ENCODE measurements at places on chromosomes 1 and 21. TPM values are rescaled to one million over a fixed set of nuclear protein-coding genes. Genes with fewer than 3 reads are reported as not detected.
A peak's percentile ranks its signal among the peaks of the same experiment; 100 is the strongest.

The REN gene
- total RNA-seq: not detected

- no peak for ATAC-seq
Observed at GRCh38 chr1:212595229-212595628, 13.3 kb upstream of the ATF3 start.

GRCh38 chr1:214439352-214440119, 111.9 kb downstream of the PTPN14 start:
- peak; percentile 86 for ATAC-seq

DNA sequence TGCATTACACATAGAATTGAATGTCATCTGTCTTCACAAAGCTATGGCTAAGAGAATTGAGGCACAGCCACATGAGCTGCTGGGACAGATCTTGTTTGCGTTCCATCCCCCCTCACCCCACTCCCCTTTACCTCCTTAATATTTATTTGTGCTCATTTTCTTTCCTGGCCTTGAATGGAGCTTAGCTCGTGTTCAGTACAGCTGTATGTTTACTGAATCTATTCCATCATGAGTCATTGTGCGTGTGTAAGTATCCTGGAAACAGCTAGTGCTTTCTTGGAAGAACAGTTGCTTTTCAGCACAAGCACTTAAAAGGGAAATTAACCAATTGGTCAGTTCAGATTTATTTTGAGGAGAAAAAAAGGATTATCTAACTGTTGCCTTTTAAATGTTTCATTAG, 14.7 kb downstream of the PROX1 start:
- ATAC-seq: no peak

The LEPR gene
- total RNA-seq: 4.6 TPM

DNA sequence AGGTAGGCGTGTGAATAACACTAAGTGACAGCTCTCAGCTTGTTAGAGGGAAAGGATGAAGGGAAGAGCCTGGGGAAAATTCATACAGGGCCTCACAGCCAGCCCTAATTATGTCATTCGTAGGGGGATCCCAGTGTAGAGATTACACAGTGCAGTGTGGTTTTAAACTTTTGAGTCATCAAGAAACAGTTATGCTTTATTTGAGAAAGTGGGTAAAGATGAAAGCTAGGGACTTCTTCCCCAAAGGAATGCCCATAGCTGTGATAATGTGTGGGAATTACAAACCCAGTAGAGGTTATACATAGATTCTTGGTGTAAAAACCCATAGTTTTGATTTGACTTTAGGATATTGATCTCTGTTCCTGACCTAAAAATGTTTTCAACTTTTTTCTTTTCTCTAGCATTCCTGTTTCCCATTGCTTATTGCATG, 1.9 kb downstream of the TTF2 start:
- ATAC-seq: peak; percentile 55

GRCh38 chr1:215290018-215290417, 207.5 kb downstream of the KCNK2 start:
- no peak for ATAC-seq

DNA sequence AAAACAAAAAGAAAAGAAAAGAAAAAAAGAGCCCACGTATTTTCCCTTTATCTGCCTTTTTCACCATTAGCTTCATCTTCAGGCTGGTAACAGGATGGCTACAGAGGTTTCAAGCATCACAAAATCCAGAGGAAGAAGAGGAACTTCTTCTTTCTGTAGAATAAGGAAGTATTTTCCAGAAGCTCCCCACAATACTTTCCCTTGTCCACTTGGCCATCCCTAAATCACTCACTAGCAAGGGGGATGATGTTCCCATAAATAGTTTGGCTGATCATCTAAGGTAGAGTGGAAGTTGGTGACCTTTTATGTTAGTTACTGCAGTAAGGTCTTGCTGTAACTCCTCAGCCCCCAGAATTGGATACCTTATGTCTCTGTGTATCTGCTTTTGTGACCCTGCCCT, 45.1 kb upstream of the RNF11 start:
- no peak for ATAC-seq

DNA sequence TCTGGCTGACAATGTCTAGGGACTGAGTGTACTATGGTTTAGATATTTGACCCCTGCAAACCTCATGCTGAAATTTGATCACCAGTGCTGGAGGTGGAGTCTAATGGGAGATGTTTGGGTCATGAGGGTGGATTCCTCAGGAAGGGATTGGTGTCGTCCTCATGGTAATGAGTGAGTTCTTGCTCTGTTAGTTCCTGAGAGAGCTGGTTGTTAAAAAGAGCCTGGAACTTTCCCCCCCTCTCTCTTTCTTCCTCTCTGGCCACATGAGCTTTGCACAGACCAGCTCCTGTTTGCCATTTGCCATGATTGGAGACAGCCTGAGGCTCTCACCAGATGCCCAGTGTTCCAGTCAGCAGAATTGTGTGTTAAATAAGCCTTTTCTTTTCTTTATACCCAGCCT, 36.6 kb upstream of the CNIH3 start:
- ATAC-seq: no peak

- no peak for ATAC-seq
Observed at GRCh38 chr1:231186356-231187115, 24.7 kb downstream of the TRIM67 start.

The TESK2 gene
- 2.7 TPM for total RNA-seq

The METTL18 gene
- 10.4 TPM for total RNA-seq

DNA sequence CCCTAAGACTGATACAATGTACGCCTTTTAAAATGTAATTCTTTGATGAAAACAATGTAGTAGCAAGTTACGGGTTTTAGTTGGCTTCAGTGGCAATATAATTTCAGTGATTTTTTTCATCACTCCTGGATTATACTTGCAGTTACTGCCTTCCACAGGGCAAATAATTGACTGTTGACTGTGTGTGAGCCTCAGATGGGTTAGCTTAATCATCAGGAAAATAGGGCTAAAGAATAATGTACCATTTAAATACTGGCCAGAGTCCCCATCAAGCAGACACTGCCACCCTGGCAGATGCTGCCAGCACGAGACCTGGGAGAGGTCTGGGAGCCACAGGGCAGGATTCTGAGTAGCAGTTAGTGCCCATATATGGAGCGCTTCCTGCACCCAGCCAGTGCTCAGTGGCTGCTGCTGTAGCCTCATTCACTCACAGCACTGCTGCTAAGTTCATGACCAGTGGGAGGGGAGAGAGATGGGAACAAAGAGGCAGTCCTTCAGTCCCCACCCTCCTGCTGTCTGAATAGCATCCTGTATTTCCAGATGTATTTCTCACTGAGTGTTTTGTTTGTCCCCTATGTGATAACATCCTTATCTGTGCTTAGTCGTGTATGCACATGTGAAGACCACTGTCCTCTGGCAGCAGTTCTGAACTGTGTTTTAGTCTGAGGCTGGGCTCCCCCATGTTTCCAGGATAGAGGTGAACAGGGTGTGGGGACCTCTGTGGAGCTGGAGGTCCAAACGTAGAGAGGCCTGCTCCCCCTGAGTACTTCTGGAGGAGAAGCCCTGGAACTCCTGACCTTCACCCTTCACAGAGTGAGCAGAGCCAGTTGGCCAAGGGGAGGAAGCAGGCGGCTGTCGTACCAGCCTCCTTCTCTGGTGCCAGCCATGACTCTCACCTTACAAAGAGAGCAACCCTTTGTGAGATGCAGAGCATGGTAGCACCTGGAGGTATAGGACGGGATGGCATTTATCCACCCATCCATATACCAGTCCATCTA, 80.4 kb downstream of the ADARB1 start:
- peak; percentile 70 for ATAC-seq

GRCh38 chr1:42931108-42931539, 27.5 kb downstream of the SLC2A1 start:
- peak; percentile 35 for ATAC-seq

DNA sequence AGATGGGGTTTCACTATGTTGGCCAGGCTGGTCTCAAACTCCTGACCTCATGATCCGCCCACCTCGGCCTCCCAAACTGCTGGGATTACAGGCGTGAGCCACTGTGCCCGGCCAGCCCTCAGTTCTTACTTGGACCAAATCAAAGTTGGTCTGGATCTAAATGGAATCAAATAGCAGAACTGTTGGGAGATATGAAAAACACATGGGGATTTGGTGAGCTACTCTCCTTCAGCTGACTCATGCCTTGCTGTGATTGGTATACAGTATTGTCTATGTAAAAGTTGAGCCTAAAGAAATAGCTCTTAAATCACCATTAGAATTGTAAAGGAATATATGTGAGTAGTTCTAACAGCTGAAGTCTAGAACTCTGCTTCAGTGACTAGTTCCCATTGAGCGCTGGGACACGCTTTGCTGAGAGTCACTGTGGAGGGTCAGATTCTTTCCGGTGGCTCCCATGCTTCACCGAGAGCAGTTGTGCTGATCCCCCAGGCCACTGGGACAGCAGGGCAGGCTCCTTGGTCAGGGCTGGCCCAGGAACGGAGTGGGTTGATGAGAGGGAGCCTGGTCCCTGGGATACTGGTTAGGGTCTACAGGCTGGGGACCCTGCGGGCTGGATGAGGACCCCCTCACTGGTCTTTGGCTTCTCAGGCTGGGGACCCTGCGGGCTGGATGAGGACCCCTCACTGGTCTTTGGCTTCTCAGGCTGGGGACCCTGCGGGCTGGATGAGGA, 14.0 kb downstream of the PKNOX1 start:
- ATAC-seq: no peak

DNA sequence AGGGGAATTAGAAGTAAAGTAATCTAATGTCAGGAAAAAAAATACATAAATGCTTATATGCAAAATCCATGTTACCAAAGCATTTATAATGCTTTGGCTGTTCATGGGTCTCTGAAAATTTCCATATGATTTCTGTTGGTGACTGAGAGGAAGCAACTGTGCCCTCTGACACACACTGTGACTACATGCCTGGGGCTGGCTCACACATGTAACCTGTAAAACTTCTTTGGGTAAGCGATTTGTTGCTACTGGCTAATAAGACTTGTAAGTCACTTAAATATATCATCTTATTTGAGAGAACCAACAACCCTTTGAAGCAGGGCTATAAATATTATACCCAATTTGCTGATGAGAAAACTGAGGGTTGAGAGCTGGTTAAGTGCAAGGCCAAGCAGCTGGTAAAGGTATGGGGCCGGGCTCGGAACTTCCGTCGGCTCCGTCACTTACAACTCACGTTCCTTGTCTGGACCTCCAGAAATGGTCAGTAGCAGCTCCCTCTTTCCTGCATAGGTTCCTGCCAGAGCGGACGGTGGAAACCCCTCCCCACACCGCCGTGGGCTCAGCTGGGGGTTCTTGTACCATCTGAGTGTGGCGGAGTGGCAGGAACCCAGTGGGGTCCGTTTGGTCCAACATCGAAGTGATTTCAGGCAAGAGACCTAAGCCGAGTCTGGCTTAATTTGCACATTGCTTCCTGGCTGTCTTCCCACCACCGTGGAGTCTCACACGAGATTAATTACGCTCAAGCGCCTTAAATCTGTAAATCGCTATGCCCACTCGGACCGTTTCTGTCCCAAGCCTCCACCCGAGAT, 714 bp downstream of the DFFA start:
- ATAC-seq: no peak

The S100A7 gene
- total RNA-seq: not detected

GRCh38 chr1:107496002-107496401, 355.2 kb downstream of the NTNG1 start:
- ATAC-seq: no peak

- no peak for ATAC-seq
Observed at GRCh38 chr1:248913933-248914332, 7.9 kb downstream of the PGBD2 start.

DNA sequence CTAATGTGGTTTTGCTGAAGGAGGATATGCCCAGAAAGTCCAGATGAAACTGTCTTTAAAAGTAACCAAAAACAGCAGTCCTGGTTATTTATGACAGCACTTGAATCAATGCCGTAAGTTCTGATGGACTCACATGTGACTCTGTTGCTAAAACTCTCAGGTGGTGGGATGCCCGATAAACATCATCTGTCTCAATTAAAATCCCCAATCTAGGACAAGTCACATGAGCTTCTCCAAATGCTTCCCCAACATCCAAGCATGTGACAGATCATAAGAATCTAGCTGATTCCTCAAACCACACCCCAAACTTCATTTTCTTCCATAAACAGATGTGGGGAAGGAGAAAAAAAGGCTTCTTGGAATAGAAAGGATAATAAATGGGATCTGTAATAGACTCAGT, 786 bp upstream of the CTSK start:
- no peak for ATAC-seq

The FCAMR gene
- not detected for total RNA-seq

The CLDN14 gene
- total RNA-seq: 0.69 TPM

DNA sequence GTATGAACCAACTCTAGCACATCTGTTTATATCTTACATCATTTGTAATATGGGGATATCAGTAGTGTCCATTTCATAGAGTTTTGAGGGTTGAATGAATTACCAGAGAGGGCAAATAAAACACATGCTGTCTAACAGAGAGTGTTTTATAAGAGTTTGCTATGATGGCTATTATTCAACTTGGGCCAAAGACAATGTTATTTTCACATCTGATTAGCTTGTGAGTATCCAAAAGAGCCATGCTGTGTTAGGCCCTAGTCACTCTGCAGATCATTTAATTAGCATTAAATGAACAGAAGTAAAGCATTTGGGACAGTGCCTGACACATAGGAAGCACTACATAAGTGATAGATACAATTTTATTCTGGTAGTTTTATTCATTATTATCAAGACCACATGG, 4.2 kb upstream of the RNF11 start:
- no peak for ATAC-seq

The HSD3B2 gene
- total RNA-seq: not detected

The CYP4Z1 gene
- not detected for total RNA-seq

- no peak for ATAC-seq
Observed at GRCh38 chr1:2554621-2555387, 1.4 kb upstream of the TNFRSF14 start.

The FCER1G gene
- 1.1 TPM for total RNA-seq

The IL19 gene
- not detected for total RNA-seq

- no peak for ATAC-seq
Observed at GRCh38 chr1:113088972-113089371, 16.0 kb downstream of the LRIG2 start.

- no peak for ATAC-seq
Observed at GRCh38 chr1:156811168-156811567, 5.5 kb downstream of the SH2D2A start.

GRCh38 chr1:171877701-171878100, 36.4 kb downstream of the DNM3 start:
- peak; percentile 100 for ATAC-seq

GRCh38 chr1:62989497-62989896, 205.6 kb downstream of the ATG4C start:
- ATAC-seq: no peak

- ATAC-seq: no peak
Observed at GRCh38 chr1:163709636-163710035, 387.9 kb downstream of the NUF2 start.

- peak; percentile 94 for ATAC-seq
Observed at GRCh38 chr1:55204997-55205396, 10.2 kb downstream of the USP24 start.

The NAV1 gene
- 0.28 TPM for total RNA-seq

The ELF3 gene
- total RNA-seq: 0.64 TPM

All from activated T-helper 17 cell treated with anti-CD3 and anti-CD28 coated beads, Interleukin-2, amount 50 U/mL, for 72 hours (primary cell).